ENCODE measurements at places on chromosomes 11 and 22.
A peak's percentile ranks its signal among the peaks of the same experiment; 100 is the strongest.

DNA sequence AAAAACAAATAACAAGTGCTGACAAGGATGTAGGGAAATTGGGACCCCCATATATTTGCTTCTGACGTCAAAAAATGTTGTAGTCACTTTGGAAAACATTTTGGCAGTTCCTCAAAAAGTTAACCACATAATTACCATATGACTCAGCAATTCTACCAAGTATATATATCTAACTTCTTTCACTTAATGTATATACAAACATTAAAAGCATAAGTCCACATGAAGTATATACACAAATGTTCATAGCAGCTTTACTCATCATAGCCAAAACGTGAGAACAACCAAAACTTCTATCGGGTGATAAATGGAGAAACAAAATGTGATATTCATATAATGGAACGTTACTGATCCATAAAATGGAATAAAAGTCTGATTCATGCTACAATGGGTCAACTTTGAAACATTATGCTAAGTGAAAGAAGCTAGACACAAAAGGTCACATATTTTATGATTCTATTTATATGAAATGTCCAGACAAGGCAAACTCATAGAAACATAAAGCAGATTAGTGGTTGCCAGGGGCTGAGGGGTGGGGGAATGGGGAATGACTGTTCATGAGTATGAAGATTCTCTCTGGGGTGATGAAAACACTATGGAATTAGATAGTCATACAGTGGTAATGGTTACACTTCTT, 48.7 kb upstream of the TEAD1 start:
- DNase-seq, result no peak

GRCh38 chr11:20363149-20363499, 390 bp upstream of the HTATIP2 start:
- no peak for DNase-seq

- peak; percentile 72 for DNase-seq
These were observed 3.5 kb downstream of the CBX7 start for GRCh38 chr22:39148727-39149535.

DNA sequence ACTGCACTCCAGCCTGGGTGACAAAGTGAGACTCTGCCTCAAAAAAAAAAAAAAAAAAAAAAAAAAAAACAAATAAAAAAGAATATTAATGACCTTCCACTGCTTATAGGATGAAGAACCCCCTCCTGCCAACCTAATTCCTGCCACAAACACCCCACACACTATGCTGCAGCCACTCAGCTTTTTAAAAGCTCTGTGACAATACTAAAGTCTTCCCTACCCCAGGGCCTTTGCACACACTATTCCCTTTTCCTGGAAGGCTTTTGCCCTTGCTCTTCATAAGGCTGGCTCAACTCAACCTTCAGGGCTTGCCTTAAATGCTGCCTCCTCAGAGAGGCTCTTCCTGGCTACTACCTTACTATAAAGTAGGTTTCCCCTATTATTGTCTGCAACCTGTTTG, 10.8 kb upstream of the KCNJ11 start:
- no peak for DNase-seq

DNA sequence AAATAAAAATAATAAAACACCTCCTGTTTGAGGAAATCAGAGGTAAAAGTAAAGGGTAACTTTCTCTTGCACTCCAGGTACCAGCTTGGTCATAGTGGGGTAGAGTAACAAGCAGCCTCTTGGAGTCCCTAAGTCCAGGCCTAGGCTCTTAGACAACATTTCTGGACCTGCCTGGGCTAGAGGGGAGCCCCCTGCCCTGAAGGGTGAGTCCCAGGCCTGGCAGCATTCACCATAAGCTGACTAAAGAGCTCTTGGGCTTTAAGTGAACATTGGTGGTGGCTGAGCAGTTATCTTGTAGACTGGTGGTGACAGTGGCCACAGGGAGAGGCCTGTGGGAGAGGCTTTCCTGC, 18.6 kb upstream of the OR56A3 start:
- no peak for DNase-seq

- DNase-seq, result no peak
These were observed 2.0 kb downstream of the LRRC32 start for GRCh38 chr11:76668362-76669155.

- DNase-seq, result no peak
These were observed 47.0 kb downstream of the IGLL5 start for GRCh38 chr22:22934543-22935055.

DNA sequence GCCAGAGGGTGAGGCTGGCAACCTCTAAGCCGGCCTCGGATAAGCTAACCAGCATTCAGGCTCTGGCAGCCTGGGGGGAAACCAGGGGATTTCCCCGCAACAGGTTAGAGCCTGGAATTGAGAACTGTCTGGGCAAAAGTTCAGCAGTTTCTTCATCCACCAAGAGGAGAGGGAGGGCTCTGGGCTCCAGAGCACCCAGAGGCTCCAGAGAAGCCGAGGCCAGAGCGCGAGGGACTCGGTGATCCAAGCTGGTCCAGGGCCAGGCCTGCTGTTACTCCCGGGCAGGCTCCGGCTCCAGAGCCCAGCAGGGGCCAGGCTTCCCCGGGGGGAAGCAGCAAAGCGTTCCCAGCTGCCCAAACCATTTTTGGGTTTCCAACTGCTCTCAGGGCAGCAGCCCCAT, 13.3 kb upstream of the SH3BP1 start:
- no peak for DNase-seq

DNA sequence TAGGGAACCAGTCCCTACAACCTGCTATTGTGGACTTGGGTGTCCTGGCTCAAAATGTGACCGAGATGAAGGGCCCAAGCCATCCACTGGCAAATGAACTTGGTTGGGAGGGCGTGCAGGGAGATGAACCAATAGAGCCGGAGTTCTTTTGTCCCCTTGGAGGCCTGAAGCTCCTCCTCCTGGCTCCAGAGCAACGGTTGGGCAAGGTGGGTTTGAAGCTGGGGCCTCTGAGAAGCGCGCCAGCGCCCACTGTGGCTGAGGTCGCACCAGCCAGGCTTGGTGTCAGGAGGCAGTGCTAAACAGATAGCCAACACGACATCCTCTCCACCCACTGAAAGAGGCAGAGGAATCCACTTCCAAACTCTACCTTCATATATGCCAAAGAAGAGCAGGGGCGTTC, 36.0 kb upstream of the PACSIN2 start:
- DNase-seq, result no peak

DNA sequence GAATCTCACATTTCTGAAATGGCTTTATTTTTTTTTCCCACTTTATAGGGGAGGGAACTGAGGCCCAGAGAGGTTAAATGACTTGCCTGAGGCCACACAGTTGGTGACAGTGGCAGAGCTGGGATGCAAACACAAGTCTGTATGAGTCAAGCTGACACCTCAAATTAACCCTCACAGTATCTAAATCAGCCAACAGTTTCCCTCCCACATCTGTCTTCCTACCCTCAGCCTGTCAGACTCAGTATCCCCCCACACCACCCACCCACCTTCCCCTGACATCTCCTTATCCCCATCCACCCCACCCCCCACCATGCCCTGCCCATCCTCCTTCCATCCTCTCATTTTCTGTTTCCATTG, 95.2 kb downstream of the TP53I11 start:
- no peak for DNase-seq

- no peak for DNase-seq
These were observed 921.3 kb downstream of the METTL15 start for GRCh38 chr11:29029452-29029851.

GRCh38 chr11:114102993-114103896, 43.7 kb downstream of the ZBTB16 start:
- DNase-seq, result no peak

DNA sequence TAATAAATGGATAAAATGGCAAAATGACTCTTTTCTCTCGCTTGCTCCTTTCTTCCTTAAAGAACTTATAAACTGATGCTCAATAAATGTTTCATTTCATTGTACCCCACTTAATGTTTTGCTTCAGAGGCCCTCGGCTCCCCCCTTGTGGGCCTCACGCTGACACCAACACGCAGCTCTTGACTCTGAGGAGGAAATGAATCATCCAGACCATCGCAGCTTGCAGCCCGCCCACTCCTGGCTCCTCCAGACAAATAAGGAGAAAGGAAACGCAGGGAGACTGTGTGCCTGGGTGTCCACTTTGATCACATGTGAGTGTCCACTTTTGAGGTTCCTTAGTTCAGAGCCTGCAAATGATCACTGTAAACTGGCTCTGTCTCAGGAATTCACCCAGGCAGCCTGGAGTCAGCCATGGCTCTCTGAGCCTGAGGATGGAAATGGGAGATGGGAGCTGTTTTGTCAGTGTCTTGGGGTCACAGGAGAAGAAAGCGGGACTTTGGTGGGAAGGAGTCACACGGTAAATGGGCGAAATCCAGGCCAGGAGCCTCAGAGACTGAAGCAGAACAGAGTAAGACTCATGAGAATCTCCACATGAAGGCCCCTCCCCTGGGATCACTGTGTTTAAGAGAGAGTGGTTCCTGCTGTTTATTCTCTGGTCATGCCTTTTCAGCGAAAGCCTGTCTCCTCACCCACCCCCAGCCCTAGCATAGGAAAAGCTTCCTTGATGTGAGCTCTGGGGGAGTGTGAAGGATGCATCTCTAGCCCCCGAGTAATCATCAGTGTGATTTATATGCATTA, 96.5 kb downstream of the CWC15 start:
- no peak for DNase-seq

DNA sequence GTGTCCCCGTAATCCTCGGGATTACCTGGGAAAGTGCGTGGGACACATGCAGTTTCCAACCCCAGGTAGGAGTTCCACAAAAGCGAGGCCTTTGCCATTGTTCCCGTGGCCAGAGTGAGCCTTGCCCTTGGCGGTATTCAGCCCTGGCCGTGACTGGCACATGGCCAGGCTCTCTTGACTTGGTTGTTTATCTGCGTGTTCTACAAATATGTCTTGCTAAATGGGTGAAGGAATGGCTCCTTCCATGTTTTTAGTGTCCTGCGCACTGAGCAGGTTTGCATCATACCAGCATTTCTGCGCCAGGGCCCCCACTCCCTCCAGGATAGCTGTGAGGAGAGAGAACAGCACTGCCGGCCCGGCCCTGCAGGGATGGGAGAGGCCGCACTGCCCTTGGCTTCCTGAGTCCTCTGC, 20.0 kb downstream of the POLR3H start:
- no peak for DNase-seq

- DNase-seq, result no peak
These were observed 45.2 kb upstream of the TBCEL start for GRCh38 chr11:120978701-120979100.

DNA sequence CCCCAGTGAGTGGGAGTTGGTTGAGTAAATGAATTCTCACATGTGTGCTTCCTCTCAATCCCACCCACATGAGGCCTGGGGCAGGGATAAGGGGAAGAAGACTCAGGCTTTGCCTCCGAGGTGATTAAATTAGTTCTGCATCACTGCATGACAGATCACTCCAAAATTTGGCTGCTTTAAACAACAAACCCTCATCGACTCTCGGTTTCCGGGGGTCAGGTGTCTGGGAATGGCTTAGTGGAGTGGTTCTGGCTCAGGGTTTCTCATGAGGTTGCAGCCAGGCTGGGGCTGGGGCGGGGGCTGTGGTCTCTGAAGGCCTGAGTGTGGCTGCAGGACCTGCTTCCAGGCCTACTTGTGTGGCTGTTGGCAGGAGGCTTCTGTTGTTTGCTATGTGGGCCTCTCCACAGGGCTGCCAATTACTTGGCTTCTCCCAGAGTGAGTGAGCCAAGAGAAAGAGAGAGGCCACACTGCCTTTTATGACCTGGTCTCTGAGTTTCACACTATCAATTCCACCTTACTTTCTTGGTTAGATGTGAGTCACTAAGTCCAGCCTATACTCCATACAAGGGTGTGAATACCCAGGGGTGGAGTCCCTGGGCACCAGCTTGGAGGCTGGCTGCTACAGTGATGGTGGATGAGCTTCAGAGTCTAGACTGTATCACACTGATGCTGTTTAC, 15.9 kb downstream of the MOGAT2 start:
- DNase-seq, result no peak

DNA sequence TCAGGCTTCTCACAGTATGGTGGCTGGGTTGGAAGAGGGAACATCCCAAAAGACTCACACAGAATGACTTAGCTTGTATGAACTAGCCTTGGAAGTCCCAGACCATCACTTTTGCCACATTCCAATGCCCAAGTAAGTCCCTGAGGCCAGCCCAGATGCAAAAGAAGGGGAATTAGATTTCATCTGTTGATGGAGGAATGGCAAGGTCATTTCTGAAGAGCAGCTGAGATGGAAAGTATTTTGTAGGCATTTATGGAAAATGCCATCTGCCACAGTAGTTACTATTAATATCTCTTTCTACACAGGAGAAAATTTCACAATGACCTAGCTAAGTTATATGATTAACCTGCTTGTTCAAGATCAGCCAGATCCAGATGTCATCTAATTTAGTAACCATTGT, 58.8 kb downstream of the ENDOD1 start:
- no peak for DNase-seq

GRCh38 chr11:44561275-44561805, 4.1 kb upstream of the CD82 start:
- no peak for DNase-seq

GRCh38 chr11:30710221-30710620, 124.1 kb upstream of the MPPED2 start:
- DNase-seq, result no peak

DNA sequence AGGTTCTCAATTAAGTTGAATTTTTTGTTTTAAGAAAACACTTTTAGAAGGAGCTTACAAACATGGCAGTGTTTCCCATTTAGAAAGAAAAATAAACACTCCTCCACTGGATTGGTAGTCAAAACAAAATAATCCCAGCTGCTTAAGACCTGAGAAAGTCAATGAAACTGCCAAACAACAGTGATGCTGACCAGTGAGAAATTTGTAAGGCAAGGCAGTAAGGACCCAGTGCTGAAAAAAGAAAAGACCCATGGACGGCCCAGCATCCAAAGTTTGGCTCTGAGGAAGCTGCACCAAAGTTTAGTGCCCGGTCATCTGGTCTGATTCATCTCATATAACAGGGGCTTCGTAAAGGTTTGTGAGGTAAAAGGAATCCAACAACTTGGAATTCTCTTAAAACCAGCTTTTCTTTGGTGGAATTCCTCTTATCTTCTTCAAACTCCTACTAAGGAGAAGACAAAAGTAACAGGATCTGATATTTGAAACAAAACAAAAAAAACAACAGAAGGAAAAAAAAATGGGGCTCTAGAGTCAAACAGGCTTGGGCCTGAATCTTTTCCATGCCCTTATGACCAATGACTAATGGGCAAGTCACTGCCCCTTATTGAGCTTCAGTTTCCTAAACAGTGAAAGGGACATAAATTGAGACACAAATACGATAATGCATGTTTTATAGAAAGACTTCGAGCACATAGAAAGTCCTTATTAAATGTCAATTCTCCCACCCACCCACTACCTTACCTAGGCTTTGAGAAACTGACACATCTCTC, 383.0 kb upstream of the NARS2 start:
- no peak for DNase-seq

GRCh38 chr11:24509114-24509513, 12.3 kb downstream of the LUZP2 start:
- no peak for DNase-seq

GRCh38 chr11:100625041-100625440, 62.0 kb upstream of the ARHGAP42 start:
- DNase-seq, result no peak

- DNase-seq, result no peak
These were observed 136.6 kb upstream of the NAV2 start for GRCh38 chr11:19576054-19576453.
